Caki2 (cell line): ENCODE measurements at places on chromosomes 1 and 21.

DNA sequence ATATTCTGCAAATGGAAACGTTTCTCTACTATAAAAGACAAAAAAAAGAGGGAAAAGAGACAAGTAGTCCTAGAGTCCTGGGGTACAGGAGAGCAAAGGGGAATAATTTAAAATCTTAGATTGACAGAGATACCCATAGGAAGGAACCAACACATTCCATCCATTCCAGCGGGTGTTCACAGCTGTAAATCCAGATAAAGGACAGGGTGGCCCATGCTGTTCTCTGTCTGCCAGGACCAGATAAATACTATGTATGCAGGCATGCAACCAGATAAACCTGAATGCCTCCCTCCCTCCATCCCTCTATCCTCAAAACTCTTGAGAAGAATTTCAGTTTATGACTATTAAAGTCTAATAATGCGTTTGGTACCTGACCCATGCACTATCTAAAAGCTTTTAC, 131.8 kb downstream of the PTPN14 start:
- no peak for DNase-seq

- no peak for DNase-seq
These were observed 144.9 kb upstream of the SOD1 start for GRCh38 chr21:31514598-31514997.

- DNase-seq: no peak
These were observed 46.0 kb downstream of the PTGER3 start for GRCh38 chr1:71001624-71002023.

DNA sequence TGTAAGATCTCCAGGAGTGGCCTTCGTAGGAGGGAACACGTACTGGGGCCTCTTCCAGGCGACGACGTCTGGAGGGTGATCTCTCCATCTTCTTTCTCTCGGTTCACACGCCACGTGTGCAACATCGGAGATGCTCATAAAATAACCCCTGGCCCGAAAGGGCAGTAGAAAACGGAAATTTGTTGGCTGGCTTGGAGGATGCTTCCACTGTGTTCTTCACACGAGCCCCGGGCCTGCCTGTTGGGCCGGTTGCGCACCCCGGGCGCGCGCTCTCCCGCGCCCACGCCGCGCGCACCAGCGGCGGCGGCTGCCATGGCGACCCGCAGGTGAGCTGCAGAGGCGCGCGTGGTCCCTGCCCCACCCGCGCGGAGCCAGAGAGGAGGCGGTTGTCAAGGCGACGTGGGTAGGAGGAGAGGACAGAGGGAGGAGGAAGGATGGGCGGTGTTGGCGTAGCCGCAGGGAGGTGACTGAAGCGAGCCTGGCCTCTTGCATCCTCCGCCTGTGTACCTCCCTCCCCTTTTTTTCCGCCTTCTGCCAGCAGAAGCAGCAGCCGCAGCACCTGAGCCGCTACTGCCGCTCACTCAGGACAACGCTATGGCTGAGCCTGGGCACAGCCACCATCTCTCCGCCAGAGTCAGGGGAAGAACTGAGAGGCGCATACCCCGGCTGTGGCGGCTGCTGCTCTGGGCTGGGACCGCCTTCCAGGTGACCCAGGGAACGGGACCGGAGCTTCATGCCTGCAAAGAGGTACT, at the start of gene ELAPOR1:
Gene ELAPOR1, plus strand, starts transcription at position 526 of the 752 bp plus-strand sequence. Its CDS starts 69 bp downstream, at position 595.
- DNase-seq: no peak

DNA sequence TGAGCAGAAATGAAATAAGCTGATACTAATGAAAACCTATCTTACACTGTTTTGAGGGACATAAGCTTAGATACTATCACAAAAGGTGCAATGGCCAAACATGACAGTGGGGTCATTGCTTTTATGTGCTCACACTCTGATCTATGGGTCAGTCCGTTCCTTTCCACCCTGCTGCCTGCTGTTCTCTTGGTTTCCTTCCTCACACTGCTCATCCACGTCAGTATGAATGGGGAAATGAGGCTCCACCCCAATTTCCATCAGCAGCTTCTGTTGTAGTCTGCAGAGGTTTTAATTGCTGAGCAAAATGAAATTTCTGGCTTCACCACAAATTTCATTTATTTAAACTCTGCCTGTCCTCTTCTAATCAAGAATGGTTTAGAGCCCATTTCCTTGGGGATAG, 155.2 kb downstream of the GABPA start:
- DNase-seq: no peak

DNA sequence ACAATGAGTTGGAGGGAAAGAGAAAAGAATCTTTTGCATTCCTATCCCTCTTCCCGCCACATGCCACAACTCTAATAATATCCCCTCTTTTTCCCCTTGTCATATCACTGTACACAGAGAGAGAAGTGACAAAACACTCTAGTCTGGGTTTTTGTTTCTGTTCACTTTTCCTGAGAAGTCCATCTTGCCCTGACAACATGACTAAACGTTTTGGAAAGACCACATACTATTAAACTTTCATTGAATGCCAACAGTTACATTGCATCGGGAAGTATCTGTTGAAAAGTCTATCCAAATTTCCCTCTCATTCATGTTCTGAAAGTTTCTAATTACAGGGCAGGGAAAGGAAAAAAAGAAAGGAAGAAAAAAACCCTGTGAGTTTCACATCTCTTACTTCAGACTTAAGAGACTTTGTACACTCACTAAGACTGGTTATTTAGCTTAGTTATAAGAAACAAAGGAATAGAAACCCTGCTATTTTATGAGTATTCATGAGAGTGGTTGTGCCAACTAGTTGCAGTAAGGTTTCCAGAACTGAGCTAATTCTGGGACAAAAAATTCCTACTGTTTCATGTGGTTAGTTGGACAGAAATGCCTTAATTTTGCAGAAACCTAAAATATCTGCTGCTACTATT, 16.9 kb downstream of the PLA2G4A start:
- DNase-seq: no peak

DNA sequence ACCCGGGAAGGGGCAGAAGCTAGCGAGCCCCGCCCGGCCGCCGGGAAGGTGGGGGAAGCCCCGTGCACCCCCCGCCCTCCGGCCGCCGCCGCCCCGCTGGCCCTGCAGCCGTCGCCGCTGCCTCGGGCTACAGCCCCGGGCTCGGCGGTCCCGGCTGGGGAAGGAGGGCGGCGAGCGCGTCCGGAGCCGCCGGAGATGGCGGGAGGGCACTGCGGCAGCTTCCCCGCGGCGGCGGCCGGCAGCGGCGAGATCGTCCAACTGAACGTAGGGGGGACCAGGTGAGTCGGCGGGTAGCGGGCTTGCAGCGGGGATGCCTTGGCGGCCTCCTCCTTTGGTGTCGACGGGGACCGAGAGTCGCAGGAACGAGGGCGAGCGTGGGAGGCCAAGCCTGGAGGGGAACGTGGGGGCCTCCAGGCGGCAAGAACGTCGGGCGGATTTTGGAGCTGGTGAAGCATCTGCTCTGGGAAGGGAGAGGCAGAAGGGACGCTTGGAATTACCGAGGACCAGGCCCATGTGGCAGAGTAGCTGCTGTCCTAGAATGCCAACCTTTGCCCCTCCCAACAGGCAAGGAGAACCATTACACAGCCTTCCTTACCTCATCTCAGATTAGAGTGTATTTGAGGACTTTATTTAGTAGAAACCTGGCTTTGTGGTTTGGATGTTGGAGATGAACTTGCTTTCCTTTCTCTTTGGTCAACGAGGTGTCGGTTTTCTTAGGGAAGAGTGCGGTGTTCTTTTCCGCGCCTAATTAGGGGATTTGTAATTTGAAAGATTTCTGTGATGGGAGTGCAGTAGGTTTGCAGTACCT, 591 bp downstream of the KCTD3 start:
- peak; percentile 81 for DNase-seq

DNA sequence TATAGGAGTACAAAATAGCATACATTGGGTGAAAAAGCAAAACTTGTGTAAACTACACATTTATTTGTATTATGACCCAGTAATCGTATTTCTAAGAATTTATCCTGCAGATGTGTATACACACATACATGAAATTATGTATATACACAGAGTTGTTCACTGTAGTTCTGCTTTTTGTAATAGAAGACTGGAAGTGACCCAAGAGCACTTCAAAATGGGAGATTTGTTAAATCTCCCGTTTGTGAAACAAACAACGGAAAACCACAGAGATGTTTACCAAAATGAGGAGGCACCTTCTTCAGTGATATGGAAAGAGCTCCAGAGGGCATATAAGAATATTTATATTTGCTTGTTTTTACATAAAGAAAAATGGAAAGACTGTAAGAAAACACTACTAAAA, 18.0 kb upstream of the MNDA start:
- DNase-seq: no peak

DNA sequence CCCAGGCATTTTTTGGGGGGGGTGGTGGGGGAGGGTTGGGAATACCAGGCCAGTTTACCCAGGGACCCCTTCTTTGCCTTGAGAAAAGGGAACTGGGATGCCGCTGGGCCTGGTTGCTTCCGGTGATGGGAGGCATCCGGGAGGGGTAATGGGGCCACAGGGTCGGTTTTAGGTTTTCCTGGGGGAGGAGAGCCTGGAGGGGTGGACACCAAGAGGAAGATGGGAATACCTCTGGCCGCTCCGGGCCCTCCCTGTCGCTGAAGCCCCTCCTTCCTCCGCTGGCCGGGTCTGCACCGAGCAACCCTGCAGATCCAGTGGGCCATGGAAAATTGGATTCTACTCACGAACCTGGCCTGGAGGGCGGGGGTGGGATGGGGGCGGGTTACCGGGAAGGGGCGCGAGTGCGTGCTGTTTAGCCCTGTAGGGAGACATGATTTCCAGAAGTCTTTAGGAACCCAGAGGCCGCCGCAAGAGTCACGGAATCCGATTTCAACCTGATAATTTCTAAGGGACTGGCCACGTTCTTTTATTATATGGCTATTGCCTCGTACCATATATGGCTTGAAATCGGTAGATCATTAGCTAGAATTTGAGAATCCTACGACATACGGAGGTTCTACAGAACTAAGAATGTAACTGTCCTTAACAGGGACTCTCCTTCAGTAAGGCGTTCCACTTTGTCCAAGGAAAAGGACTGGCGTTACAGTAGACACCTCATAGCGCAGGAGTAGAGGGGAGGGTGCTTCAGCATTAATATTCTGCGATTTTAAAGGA, 749 bp downstream of the AKIRIN1 start:
- DNase-seq: peak; percentile 28

DNA sequence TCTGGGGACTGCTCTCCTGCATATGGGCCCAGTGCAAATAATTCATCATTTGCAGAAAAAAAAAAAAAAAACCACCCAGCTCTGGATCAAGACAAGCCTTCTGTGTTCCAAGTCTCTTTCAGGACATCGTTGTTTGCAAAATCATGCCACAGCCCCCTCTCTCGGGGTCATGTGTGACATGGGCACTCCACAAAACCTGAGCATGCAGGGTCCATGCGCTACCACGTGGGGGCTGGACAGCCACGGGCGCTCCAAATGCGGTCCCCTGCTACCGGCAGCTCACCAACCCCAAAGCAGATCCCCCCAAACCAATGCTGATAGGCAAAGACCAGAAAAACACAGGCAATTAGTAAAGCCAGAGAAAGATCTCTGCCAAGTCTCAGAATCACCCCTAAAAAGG, 17.6 kb downstream of the NPHP4 start:
- no peak for DNase-seq

DNA sequence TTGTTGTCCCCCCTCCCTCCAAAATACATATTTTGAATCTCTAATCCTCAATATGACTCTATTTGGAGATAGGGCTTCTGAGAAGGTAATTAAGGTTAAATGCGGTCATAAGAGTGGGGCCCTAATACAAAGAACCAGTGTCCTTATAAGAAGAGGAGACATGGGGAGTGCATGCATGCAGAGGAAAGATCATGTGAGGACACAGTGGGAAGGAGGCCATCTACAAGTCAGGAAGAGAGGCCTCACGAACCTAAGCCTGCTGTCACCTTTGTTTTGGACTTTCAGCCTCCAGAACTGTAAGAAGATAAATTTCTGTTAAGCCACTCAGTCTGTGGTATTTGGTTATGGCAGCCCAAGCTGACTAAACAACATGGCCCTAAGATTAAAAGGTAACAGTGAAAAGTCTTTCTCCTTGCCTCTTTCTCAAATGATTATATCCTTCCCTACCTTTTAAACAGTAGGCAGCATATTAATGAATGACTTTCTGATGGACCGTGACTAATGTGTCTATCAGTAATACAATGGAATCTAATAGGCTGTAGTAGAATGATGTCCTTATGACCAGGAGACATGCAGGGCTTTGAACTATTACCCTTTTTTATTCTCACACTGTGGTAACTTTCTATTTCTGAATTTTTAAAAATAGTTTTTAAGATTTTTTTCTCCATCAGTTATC, 40.6 kb upstream of the ST6GALNAC3 start:
- no peak for DNase-seq

GRCh38 chr21:43596616-43597015, 62.7 kb downstream of the HSF2BP start:
- no peak for DNase-seq

GRCh38 chr1:40122855-40123254, 25.8 kb upstream of the PPT1 start:
- no peak for DNase-seq

DNA sequence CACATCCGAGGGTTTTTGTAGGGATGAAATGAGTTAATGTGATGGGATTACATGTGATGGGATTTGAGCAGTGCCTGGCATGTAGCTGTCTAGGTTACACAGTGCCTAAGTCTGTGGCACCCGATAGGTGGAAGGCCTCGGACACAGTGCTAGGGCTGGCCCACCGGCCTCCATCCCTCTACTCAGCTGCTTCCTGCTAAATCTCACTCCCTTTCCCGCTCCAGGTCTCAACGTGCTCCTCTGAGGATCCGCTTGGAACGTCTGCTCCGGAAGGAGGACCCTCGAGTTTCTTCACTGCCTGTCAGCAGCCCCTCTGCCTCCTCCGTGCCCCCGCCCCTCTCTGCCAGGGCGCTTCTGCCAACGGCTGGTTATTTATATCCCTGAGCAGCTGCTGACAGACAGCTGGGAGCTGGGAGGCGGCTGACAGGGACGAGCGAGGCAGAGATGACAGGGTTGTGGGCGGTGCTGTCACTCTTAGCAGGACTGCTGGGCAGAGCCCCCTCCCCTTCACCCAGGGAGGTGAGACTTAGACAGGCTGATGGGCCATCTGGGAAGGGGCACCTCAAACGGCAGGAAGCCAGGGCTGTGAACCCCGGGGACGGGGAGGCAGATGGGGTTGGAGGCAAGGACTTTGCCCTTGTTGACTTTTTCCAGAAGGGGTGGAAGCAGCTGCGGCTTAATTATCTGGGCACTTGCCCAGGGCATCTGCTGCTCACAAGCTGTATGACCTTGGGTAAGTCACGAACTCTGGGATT, 26.6 kb upstream of the LRRN2 start:
- no peak for DNase-seq
